ENCODE measurements at places on chromosomes 11 and 22. TPM values are rescaled to one million over a fixed set of nuclear protein-coding genes. Genes with fewer than 3 reads are reported as not detected.

The CCDC73 gene
- total RNA-seq: not detected

The NOX4 gene
- total RNA-seq: 3.5 TPM

- H3K4me1 ChIP-seq: peaks cover 24% of the 10 kb centered on the region
- H3K27me3 ChIP-seq: peaks cover 81% of the 10 kb centered on the region
These were observed at the start of gene OVOL1 for GRCh38 chr11:65786786-65787636. Gene OVOL1, plus strand, starts transcription at chr11:65787063. Its CDS starts 311 bp downstream, at chr11:65787374.

DNA sequence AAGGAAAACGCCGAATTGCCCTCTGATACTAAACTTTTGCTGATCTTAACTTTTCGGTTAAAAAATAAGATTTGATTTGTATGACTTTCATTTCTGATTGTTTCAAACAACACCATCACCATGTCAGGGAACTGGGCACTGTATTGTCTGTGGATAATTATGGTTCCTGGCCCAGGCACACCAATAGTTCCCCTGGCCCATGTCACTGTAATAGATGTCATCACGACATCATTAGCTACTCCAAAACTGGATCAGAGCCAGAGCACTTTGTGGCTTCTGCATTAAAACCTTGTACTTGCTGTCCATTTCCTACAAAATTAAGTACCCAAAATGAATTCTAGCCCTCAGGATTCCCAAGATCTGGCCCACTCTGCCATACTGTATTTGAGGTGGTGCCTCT lies 119.5 kb upstream of the NARS2 start:
- DNase-seq: no peak
- peaks cover 14% of the 10 kb centered on the region for H3K4me1 ChIP-seq
- H3K36me3 ChIP-seq: no peaks in the 10 kb centered on the region
- H3K27me3 ChIP-seq: peaks cover 16% of the 10 kb centered on the region

DNA sequence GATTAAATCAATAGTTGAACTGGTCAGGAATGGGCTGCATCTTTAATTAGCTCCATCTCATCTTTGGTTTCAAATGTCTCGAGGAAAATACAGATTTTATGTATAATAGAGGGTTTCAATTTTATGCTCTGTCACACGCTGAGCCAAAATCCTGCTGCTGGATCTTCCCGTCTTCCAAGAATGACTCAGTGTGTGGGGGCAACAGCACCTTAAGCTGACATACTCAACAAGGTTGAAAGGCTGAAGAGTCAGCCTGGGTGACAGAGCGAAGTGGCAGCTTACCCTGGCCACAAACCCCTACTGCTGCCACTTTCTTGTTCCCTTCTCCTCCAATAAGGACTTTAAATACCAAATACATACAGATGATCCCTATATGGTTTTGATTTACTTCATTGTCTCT lies 9.0 kb upstream of the PCF11 start:
- no peaks in the 10 kb centered on the region for H3K4me1 ChIP-seq
- no peak for DNase-seq
- H3K27ac ChIP-seq: no peak overlapping the region
- H3K27me3 ChIP-seq: no peaks in the 10 kb centered on the region

- no peak overlapping the region for H3K4me3 ChIP-seq
- no peak overlapping the region for H3K27ac ChIP-seq
- H3K27me3 ChIP-seq: no peaks in the 10 kb centered on the region
- no peaks in the 10 kb centered on the region for H3K36me3 ChIP-seq
These were observed 157.8 kb upstream of the DDI1 start for GRCh38 chr11:103878646-103879045.

- no peak for DNase-seq
- H3K4me3 ChIP-seq: no peak overlapping the region
- no peak overlapping the region for H3K27ac ChIP-seq
- H3K27me3 ChIP-seq: no peaks in the 10 kb centered on the region
These were observed 21.3 kb downstream of the IZUMO1R start for GRCh38 chr11:94325681-94326080.

DNA sequence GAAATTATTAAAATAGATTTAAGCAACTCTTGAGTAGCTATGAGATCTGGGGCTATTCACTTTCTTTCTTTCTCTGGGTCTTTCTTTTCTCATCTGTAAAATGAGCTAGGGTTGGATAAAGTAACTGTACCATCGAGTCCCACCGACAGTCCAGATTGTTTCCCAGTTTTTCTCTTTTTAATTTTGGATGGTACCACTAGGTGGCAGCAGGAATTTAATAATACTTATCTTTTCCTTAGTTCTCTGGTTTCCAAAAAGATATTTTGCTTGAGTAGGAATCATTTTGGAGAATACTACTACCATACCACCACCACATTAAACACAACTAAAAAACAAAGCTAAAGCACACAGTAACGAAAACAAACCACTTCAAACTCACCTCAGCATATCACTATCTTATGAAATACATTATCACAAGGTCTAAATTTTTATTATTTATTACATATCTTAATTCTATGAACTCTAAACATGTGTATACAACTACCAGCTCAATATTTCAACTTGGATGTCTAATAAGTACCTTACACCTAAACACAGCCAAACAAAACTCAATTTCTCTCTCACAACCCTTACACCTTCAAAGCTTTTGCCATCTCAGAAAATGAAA lies 584.0 kb downstream of the KCNA4 start:
- H3K4me3 ChIP-seq: no peak overlapping the region
- H3K27me3 ChIP-seq: no peaks in the 10 kb centered on the region
- H3K36me3 ChIP-seq: no peaks in the 10 kb centered on the region

DNA sequence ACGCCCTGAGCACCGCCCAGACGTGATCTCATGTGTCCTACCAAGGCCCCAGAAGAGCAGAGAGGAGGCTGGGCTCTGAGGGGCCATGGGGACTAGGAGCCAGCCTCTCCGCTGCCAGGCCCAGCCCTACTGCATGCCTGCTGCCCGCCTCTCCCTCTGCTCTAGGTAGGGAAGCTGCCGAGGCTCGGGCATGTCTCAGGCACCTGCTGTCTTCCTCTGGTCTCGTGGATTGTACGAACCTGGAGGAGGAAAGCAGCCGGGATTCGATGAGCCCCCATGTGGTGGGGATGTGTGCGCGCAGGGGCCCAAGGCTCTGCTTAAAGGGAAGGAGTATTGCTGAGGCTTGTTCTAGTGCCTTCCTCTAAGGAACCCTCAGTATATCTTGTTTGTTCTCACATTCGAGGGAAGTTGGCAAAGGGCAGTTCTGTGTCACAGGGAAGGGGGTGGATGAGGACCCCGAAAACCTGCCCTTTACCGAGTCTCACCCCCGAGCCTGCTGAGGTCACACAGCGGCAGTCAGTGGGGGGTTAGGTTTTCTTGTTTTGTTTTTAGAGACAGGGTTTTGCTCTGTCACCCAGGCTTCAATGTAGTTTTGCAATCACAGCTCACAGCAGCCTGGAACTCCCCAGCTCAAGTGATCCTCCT lies 21.2 kb downstream of the DAGLA start:
- no peak for DNase-seq
- H3K4me1 ChIP-seq: peaks cover 57% of the 10 kb centered on the region

DNA sequence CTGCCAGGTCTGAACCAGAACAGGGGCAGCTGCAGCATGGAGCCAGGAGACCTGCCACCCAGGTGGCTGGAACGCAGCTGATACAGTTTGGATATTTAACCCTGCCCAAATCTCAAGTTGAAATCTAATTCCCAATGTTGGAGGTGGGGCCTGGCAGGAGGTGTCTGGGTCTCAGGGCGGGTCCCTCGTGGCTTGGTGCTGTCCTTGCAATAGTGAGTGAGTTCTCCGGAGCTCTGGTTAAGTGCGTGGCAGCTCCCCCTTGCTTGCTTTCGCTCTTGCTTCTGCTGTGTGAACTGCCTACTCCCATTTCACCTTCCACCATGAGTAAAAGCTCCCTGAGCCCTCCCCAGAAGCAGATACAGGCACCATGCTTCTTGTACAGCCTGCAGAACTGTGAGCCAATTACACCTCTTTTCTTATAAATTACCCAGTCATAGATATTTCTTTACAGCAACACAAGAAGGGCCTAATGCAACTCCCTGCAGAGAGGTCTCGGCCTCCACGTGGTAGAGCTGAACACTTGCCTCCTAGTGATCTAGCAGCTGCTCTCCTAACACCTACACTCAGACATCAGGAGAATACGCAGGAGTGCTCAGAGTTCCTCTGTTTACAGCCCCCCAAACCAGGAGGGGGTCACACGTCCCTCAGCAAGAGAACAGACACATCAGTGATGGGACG lies 203.7 kb downstream of the CTTN start:
- H3K4me1 ChIP-seq: no peaks in the 10 kb centered on the region
- DNase-seq: no peak
- peaks cover 28% of the 10 kb centered on the region for H3K27me3 ChIP-seq
- no peak overlapping the region for H3K4me3 ChIP-seq
- no peak overlapping the region for H3K27ac ChIP-seq

DNA sequence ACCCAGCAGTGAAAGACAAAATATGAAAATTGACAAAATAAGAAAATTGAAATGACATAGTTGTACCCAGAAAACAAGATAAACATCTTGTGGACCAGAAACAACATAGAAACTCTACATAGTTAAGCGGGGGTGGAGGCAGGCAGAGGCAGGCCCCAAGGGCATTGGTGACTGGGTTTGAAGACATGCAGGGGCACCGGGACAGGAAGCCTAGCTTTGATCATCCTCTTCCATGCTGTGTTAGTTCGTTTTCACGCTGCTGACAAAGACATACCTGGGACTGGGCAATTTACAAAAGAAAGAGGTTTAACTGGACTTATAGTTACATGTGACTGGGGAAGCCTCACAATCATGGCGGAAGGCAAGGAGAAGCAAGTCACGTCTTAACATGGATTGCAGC lies 33.5 kb upstream of the CRTAM start:
- H3K36me3 ChIP-seq: peaks cover 15% of the 10 kb centered on the region
- H3K27me3 ChIP-seq: no peaks in the 10 kb centered on the region
- no peak overlapping the region for H3K4me3 ChIP-seq
- peaks cover 17% of the 10 kb centered on the region for H3K4me1 ChIP-seq
- no peak for DNase-seq

DNA sequence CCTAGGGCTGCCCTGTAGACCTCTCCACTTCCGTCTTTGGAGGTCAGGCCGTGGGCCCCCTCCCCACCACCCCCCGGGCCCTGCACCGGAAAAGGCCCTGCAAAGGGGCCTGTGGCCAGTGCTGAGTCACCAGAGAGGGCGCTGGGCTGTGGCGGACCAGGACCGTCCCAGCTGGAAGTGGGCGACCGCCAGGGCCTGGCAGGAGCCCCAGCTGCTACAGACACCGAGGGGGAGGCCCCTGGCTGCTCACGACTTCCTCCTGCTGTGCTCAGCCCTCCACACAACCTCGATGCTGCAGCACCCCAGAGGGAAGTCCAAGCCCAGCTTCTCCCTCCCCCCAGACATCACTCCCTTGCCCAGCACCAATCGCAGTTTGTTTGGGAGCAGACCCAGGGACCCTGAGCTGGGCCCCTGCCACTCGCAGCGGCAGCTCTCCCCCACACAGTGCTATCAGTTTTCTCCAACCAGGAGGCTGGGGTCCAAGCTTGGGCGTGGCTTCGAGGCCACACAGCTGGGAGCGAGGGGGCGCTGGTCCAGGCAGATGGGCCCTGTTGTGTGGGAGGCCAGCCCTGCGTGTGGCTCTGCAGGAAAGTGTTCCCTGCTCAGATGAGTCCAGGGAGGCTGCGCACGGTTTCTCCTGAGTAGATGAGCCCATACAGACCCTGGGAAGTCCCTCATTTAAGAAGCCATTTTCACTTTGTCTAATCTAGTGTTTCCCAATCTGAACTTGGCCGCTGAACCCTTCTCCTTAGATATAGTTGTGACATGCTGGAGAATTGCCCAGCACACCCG lies 5.6 kb upstream of the SH3BP1 start:
- peaks cover 49% of the 10 kb centered on the region for H3K4me1 ChIP-seq
- no peaks in the 10 kb centered on the region for H3K27me3 ChIP-seq
- peaks cover 35% of the 10 kb centered on the region for H3K36me3 ChIP-seq
- H3K27ac ChIP-seq: peak overlapping the region; percentile 88
- H3K4me3 ChIP-seq: peak overlapping the region; percentile 44

- H3K4me3 ChIP-seq: no peak overlapping the region
- peaks cover 31% of the 10 kb centered on the region for H3K4me1 ChIP-seq
- no peak overlapping the region for H3K27ac ChIP-seq
- DNase-seq: no peak
- H3K27me3 ChIP-seq: no peaks in the 10 kb centered on the region
These were observed 111.1 kb upstream of the TTC12 start for GRCh38 chr11:113203141-113203753.

GRCh38 chr11:45275828-45276227 lies 10.3 kb downstream of the SYT13 start:
- no peaks in the 10 kb centered on the region for H3K4me1 ChIP-seq
- DNase-seq: no peak
- H3K27ac ChIP-seq: no peak overlapping the region
- H3K27me3 ChIP-seq: peaks cover 74% of the 10 kb centered on the region
- no peaks in the 10 kb centered on the region for H3K36me3 ChIP-seq

DNA sequence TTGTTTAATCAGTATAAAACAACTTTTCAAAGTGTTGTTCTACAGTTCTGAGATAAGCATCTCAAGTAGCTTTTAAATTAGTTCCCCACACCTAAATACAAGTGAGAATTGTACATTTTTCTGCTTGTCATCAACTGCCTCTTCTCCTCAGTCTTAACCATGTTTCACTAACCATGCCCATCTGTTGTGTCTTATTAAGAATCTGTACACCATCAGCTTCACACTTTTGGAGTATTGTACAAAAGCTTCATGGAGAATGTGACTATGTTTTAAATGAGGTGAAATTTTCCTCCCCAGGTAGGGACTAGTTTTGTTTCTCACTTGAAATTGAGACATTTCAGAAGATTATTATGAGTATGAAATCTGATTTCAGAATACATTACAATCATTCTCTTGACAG lies 52.4 kb downstream of the SIK2 start:
- H3K36me3 ChIP-seq: peaks cover 11% of the 10 kb centered on the region
- H3K27me3 ChIP-seq: no peaks in the 10 kb centered on the region
- no peak overlapping the region for H3K27ac ChIP-seq
- no peak for DNase-seq
- H3K4me3 ChIP-seq: no peak overlapping the region

DNA sequence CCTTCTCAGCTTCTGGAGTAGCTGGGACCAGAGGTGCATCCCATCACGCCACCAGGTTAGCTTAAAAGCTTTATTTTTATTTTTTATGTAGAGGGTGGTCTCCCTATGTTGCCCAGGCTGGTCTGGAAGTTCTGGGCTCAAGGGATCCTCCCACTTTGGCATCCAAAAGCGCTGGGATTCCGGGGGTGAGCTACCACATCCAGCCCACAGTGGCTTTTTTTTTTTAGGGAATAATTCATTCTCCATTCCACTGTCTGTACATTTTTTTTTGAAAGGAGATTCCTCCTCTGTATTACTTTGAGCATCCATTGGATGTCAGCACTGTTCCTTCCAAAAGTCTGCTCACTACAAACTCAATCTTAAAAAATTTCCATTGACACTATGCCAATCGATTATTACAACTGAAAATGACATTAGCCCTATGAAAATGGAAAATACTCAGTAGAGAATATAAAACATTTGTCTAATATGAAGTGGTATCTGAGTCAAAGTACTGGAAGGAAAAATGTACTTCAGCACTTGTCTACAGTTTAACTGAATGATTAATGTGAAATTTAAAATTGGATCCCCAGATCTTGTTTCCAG lies 1.3 kb upstream of the LPXN start:
- peak overlapping the region; percentile 95 for H3K4me3 ChIP-seq
- DNase-seq: no peak
- no peaks in the 10 kb centered on the region for H3K27me3 ChIP-seq
- H3K36me3 ChIP-seq: no peaks in the 10 kb centered on the region
- H3K27ac ChIP-seq: peak overlapping the region; percentile 96

All from left ventricle myocardium inferior (tissue), 1 donor.